H4 (cell line): ENCODE measurements at places on chromosomes 1 and 21. TPM values are rescaled to one million over a fixed set of nuclear protein-coding genes. Genes with fewer than 3 reads are reported as not detected.

GRCh38 chr1:50853325-50853724 lies 106.7 kb downstream of the FAF1 start:
- no peak for DNase-seq

- no peak for DNase-seq
Observed at GRCh38 chr1:43450251-43450941, 3.3 kb downstream of the HYI start.

DNA sequence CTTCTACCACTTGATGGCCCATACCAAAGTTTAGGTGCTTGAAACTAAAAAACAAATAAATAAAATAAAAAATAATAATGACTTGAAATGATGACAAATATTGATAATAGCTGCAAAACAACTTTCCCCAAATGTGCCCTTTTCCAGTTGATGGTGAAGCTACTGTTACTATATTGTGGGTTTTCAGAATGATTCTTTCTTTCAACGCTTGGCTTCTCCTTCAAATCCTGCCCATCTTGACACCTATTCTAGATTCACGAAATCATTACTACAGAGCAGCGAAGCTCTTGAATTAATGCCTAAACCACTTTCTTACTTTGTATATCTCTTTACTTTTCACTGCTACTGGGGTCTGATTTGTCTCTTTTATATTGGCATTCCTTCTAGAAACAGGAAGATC lies 9.2 kb upstream of the C1orf141 start:
- no peak for DNase-seq

GRCh38 chr1:97461782-97462181 lies 459.1 kb downstream of the DPYD start:
- DNase-seq: no peak

GRCh38 chr1:94954263-94955220 lies 27.6 kb upstream of the CNN3 start:
- no peak for DNase-seq

- no peak for DNase-seq
Observed at GRCh38 chr1:52636721-52637695, 4.0 kb downstream of the SHISAL2A start.

DNA sequence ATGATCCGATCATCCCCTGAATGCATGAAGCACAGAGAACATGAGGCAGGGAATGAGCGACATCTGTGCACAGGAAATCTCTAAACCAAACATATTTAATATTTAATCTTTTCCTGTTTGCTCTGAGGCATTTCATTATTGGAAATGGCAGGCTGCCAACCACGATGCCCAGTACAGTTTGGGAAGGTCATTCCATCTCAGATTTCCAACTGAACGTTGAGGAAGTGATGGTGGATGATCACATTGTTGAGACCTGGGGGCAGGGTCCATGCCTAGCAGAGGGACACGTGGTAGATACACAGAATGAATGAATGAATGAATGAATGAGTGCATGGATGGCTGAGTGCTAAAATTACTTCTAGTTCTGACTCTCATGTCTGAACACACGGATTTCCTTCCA lies 15.9 kb upstream of the FASLG start:
- no peak for DNase-seq

TMEM79 gene
- total RNA-seq: 1.4 and 7.3 TPM in 2 replicates

RABGGTB gene
- 93.1 and 101 TPM in 2 replicates for total RNA-seq

ASAP3 gene
- 18.4 and 36.3 TPM in 2 replicates for total RNA-seq

KIF2C gene
- total RNA-seq: 81.8 and 82.2 TPM in 2 replicates
